ENCODE measurements at places on chromosomes 6 and 20.

- no peak overlapping the region for H3K27ac ChIP-seq
- no peak overlapping the region for H3K4me3 ChIP-seq
- H3K4me1 ChIP-seq, result peaks cover 8% of the 10 kb centered on the region
- H3K27me3 ChIP-seq, result no peaks in the 10 kb centered on the region
Observed at GRCh38 chr20:51631011-51631950, 88.8 kb upstream of the NFATC2 start.

GRCh38 chr20:48656661-48657211, 171.1 kb downstream of the PREX1 start:
- no peaks in the 10 kb centered on the region for H3K27me3 ChIP-seq
- no peaks in the 10 kb centered on the region for H3K4me1 ChIP-seq

GRCh38 chr6:97322226-97322625, 39.2 kb upstream of the MMS22L start:
- DNase-seq, result no peak
- H3K27me3 ChIP-seq, result no peaks in the 10 kb centered on the region
- no peaks in the 10 kb centered on the region for H3K4me1 ChIP-seq
- no peak overlapping the region for H3K27ac ChIP-seq
- no peaks in the 10 kb centered on the region for H3K36me3 ChIP-seq

DNA sequence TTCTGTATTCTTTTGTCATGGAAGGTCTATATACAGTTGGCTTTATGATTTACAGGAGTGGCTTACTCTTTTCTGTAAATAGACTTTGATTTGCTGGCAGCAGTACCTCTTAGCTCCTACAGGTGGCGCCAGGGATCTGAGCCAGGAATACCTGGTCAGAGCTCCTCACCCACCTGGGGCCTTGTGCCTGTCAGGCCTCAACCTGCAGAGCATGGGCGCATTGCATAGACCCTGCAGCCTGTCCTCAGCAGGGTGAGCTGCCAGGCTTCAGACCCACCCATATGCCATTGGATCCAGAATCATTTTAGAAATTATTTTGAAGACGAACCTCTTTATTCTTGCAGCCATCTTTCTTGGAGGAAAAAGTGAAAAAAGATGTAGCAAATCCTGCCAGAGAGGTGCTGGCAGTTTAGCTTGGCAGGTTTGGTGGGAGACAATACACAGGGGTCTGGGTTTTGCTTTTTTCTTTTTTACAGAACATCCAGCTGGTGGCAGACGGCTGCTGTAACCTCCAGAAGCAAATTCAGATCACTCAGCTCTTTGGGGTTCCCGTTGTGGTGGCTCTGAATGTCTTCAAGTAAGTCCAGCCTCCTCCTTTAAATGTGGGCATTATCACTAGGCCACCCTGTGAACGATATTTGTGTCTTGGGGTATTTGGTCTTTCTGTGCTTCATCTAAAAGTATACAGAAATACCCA, 149.1 kb downstream of the MTHFD1L start:
- peaks cover 5% of the 10 kb centered on the region for H3K36me3 ChIP-seq
- no peak overlapping the region for H3K4me3 ChIP-seq
- H3K4me1 ChIP-seq, result peaks cover 11% of the 10 kb centered on the region

Measured in cardiac muscle cell (in vitro differentiated cells and primary cell).